ENCODE measurements at places on chromosomes 3 and 15.

DNA sequence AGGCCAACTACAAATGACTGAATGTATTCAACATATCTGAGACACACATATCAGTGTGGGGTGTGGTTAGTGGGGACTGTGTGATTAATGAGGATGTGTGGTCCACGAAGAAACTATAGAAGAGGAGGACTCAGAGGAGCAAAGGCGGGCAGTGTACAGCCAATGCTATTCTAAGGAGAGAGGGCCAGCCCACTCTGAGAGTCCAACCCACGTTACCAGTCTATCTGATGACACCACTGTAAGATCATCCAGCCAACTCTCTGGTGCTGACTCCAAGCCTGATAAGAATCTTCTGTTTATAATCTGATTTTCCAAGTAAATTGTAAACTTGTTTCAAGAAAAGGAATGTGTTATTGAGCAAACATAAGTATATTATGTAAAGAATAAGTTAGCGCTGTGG is 47.2 kb downstream of the MCF2L2 start:
- no peak for DNase-seq

DNA sequence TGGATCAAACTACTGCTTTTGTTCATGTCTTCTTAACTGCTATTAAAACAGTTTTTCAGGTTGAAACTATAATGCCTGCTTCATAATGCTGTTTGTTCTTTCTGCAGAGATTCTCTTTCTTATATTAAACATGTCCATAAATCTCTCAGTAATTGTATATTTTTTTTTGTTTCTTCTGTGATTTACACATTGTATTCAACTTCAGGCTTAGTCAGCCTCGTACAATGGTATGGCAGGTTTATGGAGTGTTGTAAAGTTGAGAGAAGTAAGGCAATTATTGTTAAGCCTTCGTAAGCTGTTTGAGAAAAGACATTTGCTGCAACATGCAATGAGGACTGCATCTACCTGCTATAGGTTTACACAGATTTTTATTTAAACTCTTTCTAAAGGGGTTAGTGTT is 977.1 kb downstream of the DIPK2A start:
- DNase-seq = no peak

DNA sequence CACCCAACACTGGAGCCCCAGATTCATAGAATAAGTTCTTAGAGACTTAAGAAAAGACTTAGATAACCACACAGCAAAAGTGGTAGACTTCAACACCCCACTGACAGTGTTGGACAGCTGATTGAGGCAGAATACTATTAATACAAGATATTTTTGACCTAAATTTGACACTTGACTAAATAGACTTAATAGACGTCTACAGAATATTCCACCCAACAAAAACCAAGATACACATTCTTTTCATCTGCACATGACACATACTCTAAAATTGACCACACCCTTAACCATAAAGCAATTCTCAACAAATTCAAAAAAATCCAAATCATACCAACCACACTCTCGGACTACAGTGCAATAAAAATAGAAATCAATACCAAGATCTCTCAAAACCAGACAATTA is 179.8 kb upstream of the TPM1 start:
- no peak for DNase-seq

DNA sequence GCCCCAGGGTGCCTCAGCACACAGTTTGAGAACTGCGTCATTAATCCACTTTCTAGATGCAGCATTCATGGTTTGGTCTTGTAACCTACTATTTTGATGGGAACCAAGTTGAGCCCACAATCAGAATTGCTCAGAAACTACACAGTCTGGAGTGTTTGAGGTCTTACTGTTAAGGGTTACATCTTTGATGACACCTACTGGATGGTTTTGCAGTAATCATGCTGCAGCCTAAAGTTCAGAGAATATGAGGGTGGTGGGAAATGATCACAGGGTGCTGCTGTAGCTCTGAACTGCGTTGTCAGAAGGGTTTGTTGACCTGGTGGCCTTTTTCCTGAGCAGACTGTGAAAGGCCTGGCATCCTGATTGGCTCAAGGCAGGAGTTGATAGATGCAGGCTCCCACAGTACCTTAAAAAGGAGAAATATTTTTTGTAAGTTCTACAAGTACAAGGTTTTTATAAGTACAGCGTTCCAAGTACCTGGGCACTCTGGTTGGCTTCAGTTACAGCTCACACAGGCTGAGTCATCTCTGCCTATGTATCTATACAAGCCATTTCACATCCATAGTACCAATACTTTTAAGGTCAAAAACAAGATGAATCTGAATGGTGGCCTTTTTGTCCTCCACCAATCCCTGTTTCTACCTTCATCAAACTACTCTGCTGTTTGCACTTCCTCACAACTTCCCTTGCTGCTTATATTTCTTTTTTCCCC is 60.5 kb upstream of the ACKR4 start:
- DNase-seq = no peak

GRCh38 chr3:25556447-25556846 is 108.3 kb downstream of the TOP2B start:
- DNase-seq = no peak

DNA sequence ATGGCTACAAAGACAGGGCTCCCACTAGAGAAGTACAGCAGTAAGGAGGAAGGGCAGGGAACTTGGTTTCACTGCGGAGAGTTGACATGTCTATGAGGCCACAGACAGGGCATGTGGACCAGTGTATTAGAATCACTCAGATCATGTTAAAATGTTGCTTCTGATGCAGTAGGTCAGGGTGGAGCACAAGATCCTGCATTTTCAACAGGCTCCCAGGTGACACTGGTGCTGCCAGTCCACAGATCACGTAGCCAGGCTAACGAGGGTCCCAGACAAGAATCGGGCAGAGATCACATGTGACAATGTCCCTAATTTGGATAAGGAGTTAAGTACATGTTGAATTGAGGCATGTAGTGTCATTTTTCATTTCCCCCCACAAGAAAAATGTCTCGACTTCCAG is 73.6 kb downstream of the SPSB4 start:
- no peak for DNase-seq

GRCh38 chr15:62791694-62792093 is 250.9 kb upstream of the TPM1 start:
- no peak for DNase-seq

GRCh38 chr3:11288786-11289637 is 16.8 kb downstream of the ATG7 start:
- DNase-seq = no peak

- DNase-seq = no peak
Observed at GRCh38 chr3:158864492-158864891, 62.6 kb downstream of the MFSD1 start.

DNA sequence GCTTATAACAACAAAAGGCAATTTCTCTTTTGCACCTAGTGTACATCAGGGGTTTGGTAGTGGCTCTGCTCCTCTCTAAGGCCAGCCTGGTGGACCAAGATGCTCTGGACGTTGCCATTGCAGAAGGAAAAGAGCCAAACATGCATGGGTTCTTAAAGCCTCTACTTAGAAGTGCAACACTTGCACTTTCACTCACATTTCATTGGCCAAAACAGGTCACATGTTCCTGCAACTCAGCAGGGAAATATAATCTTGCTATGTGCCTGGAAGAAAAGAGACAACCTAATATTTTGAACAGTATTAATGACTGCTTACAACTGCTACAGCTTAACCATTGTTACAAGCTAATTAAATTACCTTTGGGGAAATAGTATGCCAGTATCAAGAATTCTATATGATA is 182.9 kb downstream of the IL5RA start:
- DNase-seq = no peak

GRCh38 chr3:116553355-116553754 is 108.1 kb upstream of the LSAMP start:
- DNase-seq = no peak

DNA sequence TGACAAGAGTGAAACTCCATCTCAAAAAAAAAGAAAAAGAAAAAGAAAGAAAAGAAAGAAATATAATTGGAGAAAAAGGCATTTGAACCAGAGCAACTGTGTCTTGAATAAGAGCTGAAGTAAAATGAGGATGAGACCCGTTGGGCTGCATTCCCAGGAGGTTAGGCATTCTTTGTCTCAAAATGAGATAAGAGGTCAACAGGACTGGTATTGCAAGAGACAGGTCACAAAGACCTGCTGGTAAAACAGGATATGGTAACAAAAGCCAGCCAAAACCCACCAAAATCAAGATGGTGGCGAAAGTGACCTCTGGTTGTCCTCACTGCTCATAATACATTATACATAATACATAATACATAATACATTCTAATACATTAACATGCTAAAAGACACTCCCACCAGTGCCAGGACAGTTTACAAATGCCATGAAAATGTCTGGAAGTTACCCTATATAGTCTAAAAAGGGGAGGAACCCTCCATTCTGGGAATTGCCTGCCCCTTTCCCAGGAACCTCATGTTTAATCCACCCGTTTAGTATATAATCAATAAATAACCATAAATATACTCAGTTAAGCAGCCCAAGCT is 8.6 kb upstream of the TIPIN start:
- DNase-seq = no peak

DNA sequence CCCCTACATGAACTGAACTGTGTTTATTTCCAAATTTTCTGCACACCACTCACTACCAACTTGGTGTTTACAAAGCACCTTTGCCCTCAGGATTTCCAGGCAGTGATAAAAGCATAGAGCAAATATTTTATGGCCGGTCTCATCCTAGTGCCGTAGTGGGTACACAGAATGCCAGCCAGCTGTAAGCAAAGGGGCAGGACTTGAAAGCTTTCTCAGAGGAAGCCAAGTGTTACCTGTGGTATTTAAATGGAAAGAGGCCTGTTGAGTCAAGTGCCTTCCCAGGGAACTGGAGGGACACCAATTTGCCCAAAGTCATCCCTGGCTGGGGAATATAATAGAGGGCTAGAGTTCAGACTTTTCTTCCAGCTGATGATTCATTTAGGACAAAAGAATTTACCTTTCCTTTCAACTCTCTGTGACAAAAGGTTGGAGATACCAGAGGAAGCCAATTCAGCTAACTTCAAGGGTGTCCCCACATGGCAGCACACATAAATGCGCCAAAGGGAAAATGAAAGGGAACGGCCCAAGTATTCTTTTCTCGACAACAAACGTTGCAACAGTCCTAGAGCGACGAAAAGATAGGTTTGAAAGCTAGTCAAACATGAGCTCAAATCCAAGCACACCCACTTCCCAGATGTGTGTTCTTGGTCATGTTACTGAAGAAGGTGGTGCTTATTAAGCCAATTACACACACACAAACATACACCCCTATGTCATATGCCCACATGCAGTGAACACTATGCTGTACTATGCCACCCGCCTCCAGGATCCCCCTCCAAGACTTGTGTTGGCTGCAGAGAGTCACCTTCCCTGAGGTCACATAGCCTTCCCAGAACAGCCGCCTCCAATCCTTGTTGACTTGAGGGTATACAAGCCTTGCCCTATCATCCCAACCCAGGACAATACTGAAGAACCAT is 27.7 kb downstream of the MAGI1 start:
- no peak for DNase-seq

DNA sequence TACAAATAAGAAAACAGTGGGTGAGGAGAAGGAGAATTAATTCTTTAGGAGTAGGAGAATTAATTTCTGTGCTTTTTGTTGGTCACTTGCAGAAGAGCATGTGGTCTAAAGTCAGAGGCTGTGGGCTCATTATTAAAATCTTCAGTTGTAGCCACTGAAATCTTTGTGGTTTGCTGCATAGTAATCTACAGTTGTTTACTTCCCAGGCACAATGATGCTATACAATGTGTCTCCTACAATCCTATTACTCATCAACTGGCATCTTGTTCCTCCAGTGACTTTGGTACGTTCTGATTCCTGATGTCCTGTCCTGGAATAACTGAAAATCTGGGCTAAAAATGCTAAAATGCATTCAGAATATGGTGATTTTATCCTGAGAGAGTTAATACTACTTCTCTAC is 21.0 kb downstream of the IFT122 start:
- DNase-seq = no peak

DNA sequence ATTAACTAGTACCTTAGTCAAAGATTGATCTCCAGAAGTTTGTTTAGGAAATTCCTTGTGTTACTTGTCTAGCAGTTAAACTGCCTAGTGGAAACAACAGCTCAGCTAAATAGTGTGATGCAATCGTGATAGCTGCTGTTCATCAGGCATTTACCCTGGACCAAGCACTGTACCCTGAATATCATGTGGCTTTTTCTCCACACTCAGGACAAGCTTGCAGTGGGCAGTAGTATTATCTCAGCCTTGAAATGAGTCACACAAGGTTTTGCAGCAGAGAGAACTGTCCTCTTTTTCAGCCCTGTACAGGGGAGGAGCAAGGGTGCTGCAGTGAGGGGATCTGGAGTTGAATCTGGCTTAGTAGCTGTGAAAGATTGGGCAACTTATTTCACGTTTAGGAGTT is 208.4 kb downstream of the TP63 start:
- no peak for DNase-seq

DNA sequence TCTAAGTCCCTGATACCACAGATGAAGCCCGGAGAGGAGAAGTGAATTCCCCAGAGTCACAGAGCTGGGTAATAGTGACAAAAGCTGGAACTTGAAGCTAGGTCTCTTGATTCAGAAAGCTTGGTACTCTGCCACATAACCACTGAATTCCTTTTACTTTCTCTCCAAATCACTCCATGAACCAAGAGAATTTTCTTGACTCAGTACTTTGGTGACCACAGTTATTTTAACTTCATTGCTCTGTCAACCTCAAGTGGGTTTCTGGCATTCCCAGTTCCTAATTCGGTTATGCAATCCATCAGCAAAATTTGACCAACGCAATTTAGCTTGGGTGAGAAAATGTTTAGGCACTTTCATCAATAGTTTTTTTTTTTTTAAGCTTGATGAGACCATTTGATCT is 61.0 kb upstream of the PPARG start:
- no peak for DNase-seq

DNA sequence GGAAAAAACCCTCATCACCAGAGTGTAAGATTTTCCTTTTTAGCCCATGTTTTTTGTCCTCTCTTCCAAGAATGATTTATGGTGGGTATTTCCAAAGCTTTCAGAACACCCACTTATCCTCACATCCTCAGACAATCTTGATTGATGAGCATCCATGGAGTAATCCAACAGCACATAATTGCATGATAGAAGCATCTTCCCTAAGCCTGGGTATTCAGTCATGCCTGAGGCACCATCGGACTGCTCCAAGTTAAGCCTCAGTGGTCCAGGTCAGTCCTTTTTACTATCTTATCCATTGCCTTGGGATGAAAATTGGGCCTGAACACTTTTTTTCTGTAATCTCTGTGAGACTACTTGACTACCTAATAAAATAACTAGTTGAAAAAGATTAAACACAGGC is 676.0 kb upstream of the SEMA6D start:
- DNase-seq = no peak

- no peak for DNase-seq
Observed at GRCh38 chr3:146953511-146953981, 348.4 kb upstream of the PLSCR5 start.

- no peak for DNase-seq
Observed at GRCh38 chr3:126274735-126275619, 82.2 kb downstream of the KLF15 start.

DNA sequence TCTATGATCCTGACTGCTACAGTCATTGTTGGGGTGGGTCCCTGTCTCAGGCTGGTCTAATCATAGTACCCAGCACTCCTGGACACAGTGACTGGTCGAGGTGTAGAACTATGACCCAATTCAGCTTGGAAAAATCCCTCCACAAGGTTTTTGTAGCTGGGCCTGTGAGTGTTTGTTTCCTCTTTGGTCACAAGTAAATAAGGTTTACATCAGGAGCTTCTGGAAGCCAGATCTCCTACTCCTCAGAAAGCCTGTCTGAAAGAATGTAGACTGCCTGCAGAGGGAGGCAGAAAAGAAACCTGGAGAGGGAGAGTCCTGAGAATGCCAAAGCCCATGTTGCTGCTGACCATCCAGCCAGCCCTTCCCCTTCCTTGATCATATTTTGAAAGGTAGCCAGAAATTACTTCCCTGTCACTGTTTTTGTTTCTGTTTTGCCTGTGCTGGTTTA is 123.2 kb downstream of the RAP2B start:
- DNase-seq = no peak
